ENCODE measurements at places on chromosomes 4 and X. TPM values are rescaled to one million over a fixed set of nuclear protein-coding genes. Genes with fewer than 3 reads are reported as not detected.

DNA sequence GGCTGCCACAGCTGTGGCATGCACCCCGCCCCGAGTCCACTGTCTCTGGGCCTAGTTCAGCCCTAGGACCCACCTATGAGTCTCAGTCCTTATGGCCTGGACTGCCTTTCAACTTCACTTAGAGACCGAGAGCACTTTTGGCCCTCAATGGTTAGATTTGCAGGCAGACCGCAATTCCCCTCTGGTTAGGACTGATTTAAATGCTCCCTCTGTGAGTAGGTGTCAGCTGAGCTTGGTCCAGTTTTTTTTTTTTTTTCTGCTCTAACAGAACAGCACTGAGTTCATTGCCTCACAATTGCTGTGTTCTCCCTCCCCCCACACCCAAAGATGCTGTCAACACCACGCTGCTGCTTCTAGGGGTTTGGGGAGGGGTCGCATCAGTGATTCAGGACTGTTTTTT is 143.2 kb downstream of the BMP15 start:
- H3K36me3 ChIP-seq: no peaks in the 10 kb centered on the region
- H3K27ac ChIP-seq: no peak overlapping the region
- no peak for DNase-seq
- H3K4me1 ChIP-seq: no peaks in the 10 kb centered on the region
- no peak overlapping the region for H3K4me3 ChIP-seq
- H3K27me3 ChIP-seq: peaks cover 4% of the 10 kb centered on the region

DNA sequence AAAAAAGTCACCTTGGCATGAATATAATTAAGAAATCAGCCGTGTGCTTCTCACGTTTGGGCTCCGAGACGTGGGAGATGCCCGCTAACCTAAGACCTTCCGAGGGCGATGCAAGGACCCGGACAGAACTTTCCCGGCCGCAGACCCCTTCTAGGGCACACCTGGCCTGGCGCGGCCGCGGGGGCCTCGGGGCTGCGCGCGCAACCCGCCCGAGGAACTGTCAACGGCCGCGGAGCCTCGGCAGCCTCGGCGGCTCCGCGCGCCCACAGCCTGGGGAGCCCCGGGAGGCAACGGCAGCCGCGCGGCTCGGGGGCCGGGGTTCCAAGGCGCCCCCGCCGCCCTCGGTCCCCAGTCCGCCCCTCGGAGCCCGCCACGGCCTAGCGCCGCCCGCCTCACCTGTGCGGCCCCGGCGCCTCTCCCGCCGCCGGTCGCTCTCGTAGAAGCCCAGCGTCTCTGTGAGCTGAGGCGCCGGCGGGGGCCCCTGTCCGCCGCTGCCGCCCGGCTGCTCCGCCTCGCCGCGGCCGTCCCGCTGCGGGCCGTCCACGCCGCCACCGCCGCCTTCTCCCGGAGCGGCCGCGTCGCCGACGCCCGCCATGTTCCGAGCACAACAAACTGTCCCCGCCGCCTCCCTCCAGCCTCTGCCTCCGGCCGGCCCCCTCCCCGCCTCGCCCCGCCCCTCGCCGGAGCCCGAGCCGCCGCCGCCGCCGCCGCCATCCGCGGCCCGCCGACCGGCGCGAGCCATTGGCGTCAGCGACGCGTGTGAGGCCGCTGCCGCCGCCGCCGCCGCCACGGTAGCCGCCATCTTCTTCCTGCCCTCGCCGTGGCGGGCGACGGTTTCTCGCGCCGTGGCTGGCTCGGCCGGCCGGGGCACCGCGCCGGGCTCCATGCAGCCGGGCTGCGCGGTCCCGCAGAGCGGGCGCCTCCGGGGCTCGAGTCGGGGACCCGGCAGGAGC is at the start of gene TAPT1:
TSS of gene TAPT1 (minus strand) at position 609 of the 953 bp plus-strand sequence. CDS start at position 595, 14 bp downstream.
- H3K4me3 ChIP-seq: peak within 1 kb of the TSS; percentile 91
- H3K36me3 ChIP-seq: peaks cover 11% of the 10 kb centered on the region
- peak within 1 kb of the TSS; percentile 95 for H3K27ac ChIP-seq

- no peak overlapping the region for H3K27ac ChIP-seq
- H3K4me1 ChIP-seq: no peaks in the 10 kb centered on the region
Observed at GRCh38 chrX:144616317-144616716, 631.0 kb upstream of the SPANXN1 start.

DNA sequence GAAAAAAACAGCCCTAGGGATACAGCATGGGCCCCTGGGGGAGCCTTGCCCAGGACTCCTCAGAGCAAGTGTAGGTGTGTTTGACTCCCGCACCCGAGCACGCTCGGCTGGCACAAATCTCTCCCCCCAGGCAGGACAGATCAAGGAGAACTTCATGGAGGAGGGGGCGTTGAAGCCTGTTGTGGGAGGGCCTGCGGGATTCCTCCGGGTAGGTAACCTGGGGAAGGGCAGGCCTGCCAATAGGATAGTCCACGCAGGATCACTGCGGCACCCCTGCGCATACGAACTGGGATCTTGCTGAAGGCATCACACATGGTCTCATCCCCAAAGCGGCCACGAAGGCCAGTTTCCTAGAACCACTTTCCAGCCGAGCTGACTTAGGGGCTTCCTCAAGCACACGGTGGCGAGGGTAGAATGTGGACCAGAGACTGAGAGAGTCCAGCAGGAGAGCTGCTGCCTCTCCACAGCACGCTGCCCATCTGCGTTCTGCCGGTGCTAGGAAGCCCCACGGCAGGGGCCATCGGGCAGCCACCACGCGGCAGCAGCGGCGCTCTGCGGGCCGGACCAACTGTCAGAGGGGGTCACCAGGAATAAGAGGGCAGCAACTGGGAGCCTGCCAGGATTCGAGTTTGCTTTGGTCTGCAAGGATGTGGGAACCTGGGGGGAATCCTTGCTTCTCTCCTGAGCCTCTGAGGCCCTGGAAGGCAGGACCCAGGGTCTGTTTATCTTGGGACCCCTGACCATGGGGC is 56.8 kb downstream of the WFS1 start:
- H3K27me3 ChIP-seq: peaks cover 36% of the 10 kb centered on the region
- DNase-seq: no peak
- H3K4me1 ChIP-seq: peaks cover 10% of the 10 kb centered on the region
- no peak overlapping the region for H3K27ac ChIP-seq

DNA sequence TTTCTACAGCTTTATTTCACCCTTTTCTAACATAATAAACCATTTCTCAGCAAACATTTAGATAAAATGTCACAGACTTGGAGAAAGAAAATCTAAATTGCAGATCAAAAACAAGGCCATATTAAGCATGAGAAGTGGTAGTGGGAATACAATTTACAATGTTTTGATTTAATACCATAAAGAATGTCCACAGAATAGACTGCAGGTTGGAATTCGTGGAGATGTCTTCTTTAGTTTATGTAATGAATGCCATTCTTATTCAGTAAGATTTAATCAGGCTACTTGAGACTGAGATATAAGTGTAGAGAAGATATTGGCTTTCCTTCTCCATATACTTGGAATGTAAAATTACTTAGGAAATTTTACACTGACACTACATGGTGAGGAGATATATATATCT is 91.9 kb upstream of the ZFP42 start:
- H3K4me1 ChIP-seq: no peaks in the 10 kb centered on the region
- DNase-seq: no peak
- no peaks in the 10 kb centered on the region for H3K27me3 ChIP-seq
- no peak overlapping the region for H3K27ac ChIP-seq
- H3K4me3 ChIP-seq: no peak overlapping the region

- H3K4me1 ChIP-seq: no peaks in the 10 kb centered on the region
- no peaks in the 10 kb centered on the region for H3K36me3 ChIP-seq
- H3K27ac ChIP-seq: no peak overlapping the region
- H3K4me3 ChIP-seq: no peak overlapping the region
- H3K27me3 ChIP-seq: no peaks in the 10 kb centered on the region
Observed at GRCh38 chrX:1877780-1878179, 262.9 kb downstream of the ASMT start.

GRCh38 chrX:118464501-118464900 is 31.1 kb upstream of the DOCK11 start:
- H3K4me3 ChIP-seq: no peak overlapping the region
- no peaks in the 10 kb centered on the region for H3K27me3 ChIP-seq
- H3K4me1 ChIP-seq: peaks cover 2% of the 10 kb centered on the region

GRCh38 chrX:129522184-129523078 is 859 bp downstream of the SMARCA1 start:
- H3K36me3 ChIP-seq: no peaks in the 10 kb centered on the region
- H3K4me3 ChIP-seq: peak overlapping the region; percentile 80
- H3K27me3 ChIP-seq: peaks cover 23% of the 10 kb centered on the region
- DNase-seq: no peak
- H3K27ac ChIP-seq: no peak overlapping the region
- H3K4me1 ChIP-seq: no peaks in the 10 kb centered on the region

DNA sequence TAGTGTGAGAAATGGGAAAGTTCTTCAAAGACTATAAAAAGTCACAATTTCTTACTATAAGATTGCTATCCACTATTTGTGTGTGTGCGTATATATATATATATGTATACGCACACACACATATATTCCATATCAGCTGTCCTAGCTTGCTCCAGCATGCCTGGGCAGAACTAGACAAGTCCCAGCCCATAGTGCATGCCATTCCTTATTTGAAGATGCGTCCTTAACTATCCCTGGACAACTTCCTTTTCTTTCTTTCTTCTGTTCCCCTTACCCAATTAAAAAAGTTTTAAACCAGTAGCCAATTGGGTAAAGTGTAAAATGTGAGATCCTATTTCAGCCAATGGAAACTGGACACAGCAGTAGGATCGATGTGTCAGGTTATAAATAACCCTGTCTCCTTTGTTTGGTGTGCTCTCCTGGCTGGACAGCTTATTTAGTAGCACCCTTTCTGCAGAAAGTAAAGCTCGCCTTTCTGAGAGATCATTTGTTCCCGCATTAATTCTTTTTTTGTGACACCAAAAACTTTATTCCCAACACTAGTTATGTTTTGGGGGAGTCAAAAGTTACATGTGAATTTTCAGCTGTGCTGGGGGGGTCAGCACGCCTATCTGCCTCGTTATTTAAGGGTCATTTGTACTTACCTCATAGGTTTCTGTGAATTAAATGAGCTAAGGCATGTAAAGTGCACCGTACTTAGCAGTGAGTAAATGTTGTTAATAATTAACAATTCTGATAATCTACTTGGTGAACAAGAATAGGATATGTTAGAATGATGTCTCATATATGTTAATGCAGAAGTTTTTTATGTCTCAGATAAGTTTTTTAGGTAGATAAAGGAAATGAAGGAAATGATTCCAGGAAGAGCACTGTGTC is 40.9 kb downstream of the KDM6A start:
- peaks cover 13% of the 10 kb centered on the region for H3K4me1 ChIP-seq
- H3K36me3 ChIP-seq: peaks cover 7% of the 10 kb centered on the region

DNA sequence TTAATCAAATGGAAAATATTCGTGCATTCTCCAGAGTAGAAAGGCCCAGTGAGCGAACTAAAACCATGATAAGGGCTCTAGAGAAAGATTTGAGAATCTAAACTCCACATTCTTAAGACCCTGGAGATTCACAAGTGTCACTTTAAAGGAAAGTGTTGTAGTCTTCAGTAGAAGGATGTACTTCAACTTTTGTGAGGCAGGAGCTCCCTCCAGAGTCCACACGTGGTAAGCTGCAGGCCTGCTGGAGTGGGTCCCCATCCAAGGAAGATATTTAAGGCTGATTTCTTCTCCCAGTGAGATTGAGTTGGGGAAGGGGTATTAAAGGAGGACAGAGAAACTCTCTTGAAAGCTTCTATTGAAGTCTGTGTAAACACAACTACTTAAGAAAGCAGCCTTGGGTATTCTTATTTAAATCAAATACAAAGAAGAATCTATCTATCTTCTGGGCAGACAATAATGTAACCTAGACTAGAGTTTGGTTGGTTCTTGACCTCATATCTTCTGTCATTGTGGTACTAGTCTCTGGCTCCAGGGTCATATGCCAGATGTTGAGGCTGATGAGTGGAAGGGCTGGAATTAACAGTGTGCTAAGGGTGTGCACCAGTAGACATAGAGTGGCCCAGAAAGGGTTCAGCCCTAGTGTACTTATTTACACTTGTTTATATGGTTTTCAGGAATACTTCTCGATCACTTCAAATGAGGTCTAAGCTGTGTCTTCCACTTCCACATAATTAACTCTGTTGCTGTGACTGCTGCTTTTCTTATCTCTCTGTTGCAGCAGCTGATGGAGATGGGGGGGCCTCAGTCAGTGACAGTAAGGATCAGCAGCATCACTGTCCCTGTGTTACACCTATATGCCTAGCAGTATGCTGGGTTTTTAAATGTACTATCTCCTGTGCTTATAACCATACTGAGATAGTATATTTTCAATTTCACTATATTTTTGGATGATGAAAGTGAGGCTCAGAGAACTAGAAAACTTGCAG is 76.1 kb downstream of the HMGB2 start:
- no peaks in the 10 kb centered on the region for H3K4me1 ChIP-seq
- H3K27me3 ChIP-seq: no peaks in the 10 kb centered on the region

DNA sequence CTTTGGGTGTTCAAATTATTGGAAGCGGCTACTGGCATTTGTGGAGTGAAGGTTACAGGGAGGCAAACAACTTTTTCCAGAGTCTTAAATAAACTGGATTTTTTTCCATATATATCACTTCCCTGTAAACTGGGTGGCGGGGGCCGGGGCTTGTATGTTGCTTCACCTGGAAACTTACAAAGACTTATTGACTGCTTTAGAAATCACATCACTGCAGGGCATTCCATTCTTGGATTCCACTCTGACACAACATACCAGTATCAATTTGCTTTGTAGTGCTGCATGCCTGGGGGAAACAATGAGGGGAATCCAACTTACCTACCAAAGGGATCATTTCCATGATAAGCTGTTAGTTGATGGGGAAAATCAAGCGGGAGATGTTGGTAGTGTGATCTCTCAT is 21.7 kb upstream of the FAM156A start:
- no peaks in the 10 kb centered on the region for H3K36me3 ChIP-seq
- no peak for DNase-seq
- no peaks in the 10 kb centered on the region for H3K4me1 ChIP-seq

- H3K27me3 ChIP-seq: no peaks in the 10 kb centered on the region
- no peaks in the 10 kb centered on the region for H3K4me1 ChIP-seq
- no peak for DNase-seq
- no peak overlapping the region for H3K27ac ChIP-seq
Observed at GRCh38 chrX:81241753-81242152, 39.9 kb downstream of the SH3BGRL start.

GRCh38 chr4:32560306-32560705 is 1840.1 kb downstream of the PCDH7 start:
- no peak overlapping the region for H3K4me3 ChIP-seq
- H3K27ac ChIP-seq: no peak overlapping the region
- no peaks in the 10 kb centered on the region for H3K36me3 ChIP-seq
- DNase-seq: no peak
- H3K4me1 ChIP-seq: no peaks in the 10 kb centered on the region

Gene S100G
- not detected for total RNA-seq

Gene CFAP99
- total RNA-seq: 0.11 TPM

Gene CLGN
- not detected for total RNA-seq

Gene ETDB
- total RNA-seq: not detected

All from activated naive CD8-positive, alpha-beta T cell treated with anti-CD3 and anti-CD28 coated beads, Interleukin-2, amount 10 ng/mL, durations not matched to agents 7 days and 5 days (primary cell).